Activated T-helper 2 cell treated with anti-CD3 and anti-CD28 coated beads, Interferon-gamma antibody, Interleukin-2, Interleukin-4, amounts not matched to agents 10 μg/mL and 5 μg/mL and 100 μg/mL, durations not matched to agents 14 hours and 24 hours and 36 hours (primary cell): ENCODE measurements at places on chromosomes 13 and 19. TPM values are rescaled to one million over a fixed set of nuclear protein-coding genes. Genes with fewer than 3 reads are reported as not detected.
A peak's percentile ranks its signal among the peaks of the same experiment; 100 is the strongest.

DNA sequence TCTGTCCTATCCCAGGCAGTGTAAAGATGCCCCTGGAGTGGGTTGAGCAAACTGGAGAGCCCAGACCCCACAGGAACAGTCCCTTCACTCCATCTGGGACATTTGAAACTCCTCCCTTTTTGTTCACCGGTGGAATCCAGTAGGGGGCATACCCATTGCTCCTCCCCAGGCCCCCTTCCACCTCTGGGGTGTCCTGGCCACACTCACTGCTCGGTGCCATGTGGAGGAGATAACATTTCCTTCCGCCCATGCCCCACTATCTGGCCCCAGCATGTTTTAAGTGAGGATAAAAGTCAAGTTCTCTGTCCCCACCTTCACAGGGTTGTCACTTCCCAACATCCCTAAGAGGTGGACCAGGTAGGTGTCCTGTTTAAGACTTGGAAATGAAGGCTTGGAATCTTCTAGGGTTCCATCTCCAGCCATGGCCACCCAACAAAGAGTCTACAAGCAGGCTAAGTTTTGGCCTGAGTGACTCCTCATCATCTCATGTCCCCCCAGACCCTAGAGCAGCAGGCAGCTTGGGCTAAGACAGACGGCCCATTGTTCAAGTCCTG is 9.3 kb downstream of the ZNF526 start:
- peaks cover 8% of the 10 kb centered on the region for H3K4me1 ChIP-seq
- no peaks in the 10 kb centered on the region for H3K27me3 ChIP-seq
- peaks cover 88% of the 10 kb centered on the region for H3K36me3 ChIP-seq
- H3K4me3 ChIP-seq: no peak overlapping the region

DNA sequence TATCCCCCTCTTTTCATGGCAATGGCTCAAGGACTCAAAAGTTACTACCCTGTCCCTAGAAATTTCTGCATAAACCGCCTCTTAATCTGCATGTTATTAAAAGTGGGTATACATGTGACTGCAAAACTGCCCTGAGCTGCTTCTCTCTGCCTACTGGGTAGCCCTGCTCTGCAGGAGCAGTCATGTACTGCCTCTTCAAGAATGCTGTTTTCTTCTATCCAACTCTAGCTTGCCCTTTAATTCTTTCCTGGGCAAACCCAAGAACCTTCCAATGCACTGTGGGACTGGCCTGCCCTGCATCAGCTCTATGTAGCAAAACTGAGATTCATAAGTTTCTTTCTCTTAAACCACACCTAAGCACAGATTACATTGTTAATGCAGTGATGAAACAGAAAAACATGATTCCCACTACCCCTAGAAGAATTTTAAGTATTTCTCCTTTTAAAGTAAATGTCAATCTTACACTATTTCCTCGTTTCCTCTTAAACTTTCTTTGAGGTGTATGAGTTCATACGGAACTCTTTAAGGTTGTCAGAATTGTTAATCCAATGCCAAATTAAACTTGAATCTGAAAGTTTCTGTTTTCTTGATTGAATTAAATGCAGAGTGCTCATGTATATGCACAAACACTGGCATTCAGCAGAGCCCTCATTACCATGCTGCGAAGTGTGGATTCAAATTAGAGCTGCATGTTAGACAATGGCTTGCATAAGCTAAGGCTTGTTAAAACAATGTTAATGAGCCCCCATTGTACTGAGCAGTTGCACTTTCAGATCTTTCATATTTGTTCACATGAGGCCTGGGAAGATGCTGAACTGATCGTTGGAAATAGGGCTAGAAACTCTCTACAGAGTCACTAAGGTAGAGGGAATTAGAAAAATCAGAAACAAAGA is 669.9 kb upstream of the PCDH20 start:
- no peaks in the 10 kb centered on the region for H3K36me3 ChIP-seq
- H3K27ac ChIP-seq: no peak overlapping the region
- no peaks in the 10 kb centered on the region for H3K4me1 ChIP-seq
- H3K27me3 ChIP-seq: no peaks in the 10 kb centered on the region
- no peak overlapping the region for H3K4me3 ChIP-seq

DNA sequence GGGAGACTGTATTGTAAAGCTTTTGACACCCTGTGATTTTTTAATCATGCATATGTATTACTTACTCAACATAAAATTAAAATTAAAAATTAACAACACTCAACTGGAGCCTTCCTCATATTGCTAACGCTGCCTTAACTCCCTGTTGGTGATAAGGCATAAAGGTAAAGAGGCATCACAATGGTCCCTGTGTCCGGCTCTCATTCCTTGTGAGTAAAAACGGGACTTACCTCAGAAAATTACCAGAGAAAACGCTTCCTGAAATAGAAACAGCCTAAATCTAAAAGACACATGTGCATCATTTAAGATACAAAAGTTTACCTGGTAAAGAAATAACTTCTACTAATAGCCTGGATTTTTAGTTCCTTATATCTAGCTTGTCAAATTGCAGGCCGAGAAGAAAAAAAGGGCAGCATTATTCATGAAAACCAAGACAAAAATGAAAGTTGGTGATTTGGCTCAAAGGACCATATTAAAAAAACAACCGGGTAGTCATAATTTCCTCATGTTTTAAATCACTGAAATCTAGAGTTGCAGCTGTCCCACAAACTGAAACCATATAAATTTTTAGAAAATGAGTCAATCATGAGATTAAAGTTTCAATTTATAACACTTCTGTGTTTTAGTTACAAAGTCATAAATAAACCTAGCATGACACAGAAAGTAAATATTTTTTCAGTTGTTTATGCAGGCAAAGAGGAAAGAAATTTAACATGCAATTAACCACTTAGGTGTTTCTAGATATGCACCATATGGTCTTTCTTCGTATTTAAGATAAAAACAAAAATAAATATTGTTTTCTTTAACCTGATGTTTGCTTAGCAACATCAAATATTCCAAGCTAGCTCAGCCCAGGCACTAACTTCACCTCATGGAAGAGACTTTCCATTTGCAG is 94.7 kb downstream of the MIPEP start:
- H3K4me3 ChIP-seq: no peak overlapping the region
- peaks cover 2% of the 10 kb centered on the region for H3K27me3 ChIP-seq
- peaks cover 12% of the 10 kb centered on the region for H3K4me1 ChIP-seq
- peaks cover 4% of the 10 kb centered on the region for H3K36me3 ChIP-seq
- H3K27ac ChIP-seq: no peak overlapping the region

DNA sequence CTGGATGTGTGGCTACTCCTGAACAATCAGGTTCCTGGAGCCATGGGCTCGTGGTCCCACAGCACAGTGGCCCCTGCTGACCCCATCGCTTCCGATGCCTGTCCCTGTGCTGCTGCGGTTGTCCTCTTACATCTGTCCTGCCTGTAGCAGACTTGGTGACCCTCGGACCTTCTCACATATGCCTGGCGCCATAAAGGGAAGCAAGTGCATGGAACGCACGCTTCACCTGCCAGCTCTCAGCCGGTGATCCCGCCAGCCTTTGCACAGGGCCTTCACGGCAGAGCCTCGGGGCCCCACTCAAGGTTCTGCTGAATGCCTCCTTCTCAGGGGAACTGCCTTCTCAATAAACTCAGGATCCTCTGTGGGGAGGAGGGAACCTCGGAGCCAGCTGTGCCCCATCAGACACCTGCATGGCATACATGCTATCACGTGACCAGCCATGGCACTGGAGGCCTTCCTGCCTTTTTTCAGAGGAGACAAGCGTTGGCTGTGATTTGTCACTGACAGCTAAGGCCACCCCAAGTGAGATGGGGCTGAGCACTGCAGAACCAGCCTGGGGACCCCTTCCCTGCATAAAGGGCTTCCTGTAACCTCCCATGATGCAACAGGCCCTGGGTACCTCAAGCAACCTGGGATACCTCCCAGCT is 24.3 kb downstream of the PEPD start:
- H3K4me3 ChIP-seq: no peak overlapping the region
- H3K4me1 ChIP-seq: no peaks in the 10 kb centered on the region
- H3K36me3 ChIP-seq: no peaks in the 10 kb centered on the region
- no peaks in the 10 kb centered on the region for H3K27me3 ChIP-seq

- no peaks in the 10 kb centered on the region for H3K27me3 ChIP-seq
- H3K36me3 ChIP-seq: no peaks in the 10 kb centered on the region
These were observed 21.9 kb upstream of the UBE2L5 start for GRCh38 chr13:30400376-30400775.

GRCh38 chr19:48806818-48807589 is 3.8 kb downstream of the BCAT2 start:
- H3K4me3 ChIP-seq: no peak overlapping the region
- no peaks in the 10 kb centered on the region for H3K27me3 ChIP-seq
- H3K36me3 ChIP-seq: peaks cover 3% of the 10 kb centered on the region
- no peak for DNase-seq
- H3K4me1 ChIP-seq: peaks cover 20% of the 10 kb centered on the region

GRCh38 chr13:93505104-93505952 is 278.7 kb downstream of the GPC6 start:
- no peaks in the 10 kb centered on the region for H3K36me3 ChIP-seq
- no peaks in the 10 kb centered on the region for H3K27me3 ChIP-seq
- no peak overlapping the region for H3K4me3 ChIP-seq

DNA sequence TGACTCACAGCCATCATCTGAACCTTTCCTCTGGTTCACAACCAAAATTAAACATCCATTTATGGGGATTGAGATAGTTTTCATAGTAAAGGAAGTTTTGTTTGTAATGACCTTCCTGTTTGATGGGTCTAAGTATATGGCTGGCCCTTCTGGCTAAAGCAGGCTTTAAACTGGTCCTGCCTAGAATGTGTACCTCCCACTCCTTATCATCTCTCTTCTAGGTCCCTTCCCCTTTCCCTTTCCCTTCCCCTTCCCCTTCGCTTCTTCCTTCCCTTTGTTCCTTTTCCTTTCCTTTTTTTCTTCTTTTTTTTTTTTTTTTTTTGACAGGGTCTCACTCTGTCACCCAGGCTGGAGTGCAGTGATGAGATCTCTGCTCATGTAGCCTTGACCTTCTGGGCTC is 35.6 kb downstream of the BBC3 start:
- H3K27me3 ChIP-seq: no peaks in the 10 kb centered on the region
- H3K4me1 ChIP-seq: peaks cover 20% of the 10 kb centered on the region
- peak overlapping the region; percentile 12 for H3K27ac ChIP-seq
- H3K4me3 ChIP-seq: no peak overlapping the region

DNA sequence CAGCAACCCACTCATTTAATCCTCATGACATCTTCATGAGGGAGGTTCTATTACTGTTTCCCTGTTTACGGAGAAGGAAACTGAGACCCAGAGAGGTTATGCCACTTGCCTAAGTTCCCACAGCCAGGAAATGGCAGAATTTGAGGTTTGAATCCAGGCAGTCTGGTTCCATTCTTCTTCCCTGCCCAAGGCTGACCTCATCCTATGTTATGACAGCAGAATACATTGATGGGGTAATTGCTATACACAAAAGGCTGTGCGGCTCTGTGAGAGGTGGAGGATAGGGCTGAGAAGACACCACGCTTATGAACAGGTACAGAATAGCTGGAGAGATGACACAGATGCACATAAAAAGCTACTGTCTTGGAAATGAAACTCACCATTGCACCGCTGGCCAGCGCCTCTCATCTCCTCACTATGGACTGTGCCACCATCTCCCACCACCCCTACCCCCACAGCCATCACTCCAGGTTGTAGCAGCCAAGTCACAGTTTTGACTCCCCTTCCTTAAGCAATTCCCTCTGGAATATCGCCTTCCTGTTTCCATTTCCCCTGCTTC is 11.5 kb downstream of the MAG start:
- no peak for DNase-seq
- no peak overlapping the region for H3K27ac ChIP-seq
- H3K4me1 ChIP-seq: no peaks in the 10 kb centered on the region
- H3K36me3 ChIP-seq: no peaks in the 10 kb centered on the region

GRCh38 chr13:59343993-59344822 is 819.5 kb downstream of the DIAPH3 start:
- no peak overlapping the region for H3K4me3 ChIP-seq
- H3K27ac ChIP-seq: no peak overlapping the region
- no peak for DNase-seq
- H3K27me3 ChIP-seq: no peaks in the 10 kb centered on the region
- H3K36me3 ChIP-seq: no peaks in the 10 kb centered on the region

DNA sequence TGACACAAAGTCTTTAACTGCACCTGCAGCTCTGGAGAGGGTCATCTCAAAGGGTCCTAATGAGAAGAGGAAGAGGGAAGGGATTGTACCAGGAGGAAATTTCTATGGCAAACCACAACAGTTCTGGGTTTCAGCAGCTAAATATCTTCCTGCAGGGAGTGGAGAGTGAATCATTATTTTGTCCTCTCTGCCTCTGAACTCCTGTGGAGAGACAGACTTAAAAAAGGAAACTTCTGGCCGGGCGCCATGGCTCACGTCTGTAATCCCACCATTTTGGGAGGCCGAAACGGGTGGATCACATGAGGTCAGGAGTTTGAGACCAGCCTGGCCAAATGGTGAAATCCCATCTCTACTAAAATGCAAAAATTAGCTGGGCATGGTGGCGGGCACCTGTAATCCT is 16.9 kb upstream of the C1QTNF9 start:
- H3K4me3 ChIP-seq: no peak overlapping the region
- peaks cover 84% of the 10 kb centered on the region for H3K36me3 ChIP-seq
- no peak for DNase-seq
- no peak overlapping the region for H3K27ac ChIP-seq
- no peaks in the 10 kb centered on the region for H3K27me3 ChIP-seq

- H3K27me3 ChIP-seq: no peaks in the 10 kb centered on the region
- peak; percentile 100 for DNase-seq
- H3K4me1 ChIP-seq: peaks cover 19% of the 10 kb centered on the region
- H3K4me3 ChIP-seq: peak overlapping the region; percentile 77
These were observed 563 bp upstream of the TOMM40 start for GRCh38 chr19:44890366-44891015.

- peaks cover 5% of the 10 kb centered on the region for H3K4me1 ChIP-seq
- no peak overlapping the region for H3K27ac ChIP-seq
- no peaks in the 10 kb centered on the region for H3K36me3 ChIP-seq
- H3K4me3 ChIP-seq: no peak overlapping the region
These were observed 56.3 kb upstream of the UBAC2 start for GRCh38 chr13:99144306-99144705.

DNA sequence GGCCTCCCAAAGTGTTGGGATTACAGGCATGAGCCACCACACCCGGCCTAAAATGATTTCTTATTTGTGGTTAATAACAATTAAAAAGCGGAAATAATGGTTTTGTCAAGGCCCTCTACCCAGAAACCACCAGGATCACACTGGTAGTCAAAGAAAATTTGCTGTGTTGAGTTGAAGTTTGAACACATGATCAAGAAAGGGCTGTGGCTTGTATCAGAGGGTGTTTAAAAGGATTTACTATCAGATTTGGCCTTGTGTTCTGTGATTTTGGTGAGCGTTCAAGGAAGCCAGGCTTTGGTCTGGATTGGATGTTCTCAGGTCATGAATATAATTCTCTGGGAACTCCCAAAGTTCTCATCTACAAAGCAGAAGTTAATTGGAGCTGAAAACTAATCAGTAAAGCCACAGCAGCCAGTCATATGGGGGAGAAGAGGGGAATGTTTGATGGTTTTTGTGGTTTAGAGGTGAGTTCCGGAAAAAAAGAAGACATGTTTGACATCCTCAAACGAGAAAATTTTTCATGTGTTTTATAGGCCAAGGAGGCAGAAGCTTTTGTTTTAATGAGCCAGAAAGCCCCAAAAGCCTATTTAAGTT is 10.6 kb upstream of the ZNF556 start:
- peaks cover 30% of the 10 kb centered on the region for H3K36me3 ChIP-seq
- no peaks in the 10 kb centered on the region for H3K27me3 ChIP-seq
- no peak overlapping the region for H3K27ac ChIP-seq
- H3K4me1 ChIP-seq: peaks cover 2% of the 10 kb centered on the region
- DNase-seq: no peak

Gene RNF113B
- total RNA-seq: not detected in 2 replicates

Gene PBX4
- total RNA-seq: 23.4 and 24.8 TPM in 2 replicates

Gene POU4F1
- 0.11 TPM in 1 of 2 replicates, not detected in the other for total RNA-seq

Gene DNAJC3
- 28.1 and 28.6 TPM in 2 replicates for total RNA-seq

Gene CLIP3
- total RNA-seq: 1.9 and 2.4 TPM in 2 replicates

Gene CNFN
- total RNA-seq: 0.53 TPM in 1 of 2 replicates, not detected in the other
